ENCODE measurements at places on chromosomes 11 and 22.

GRCh38 chr11:23404225-23405160, 544.2 kb upstream of the CCDC179 start:
- DNase-seq = no peak

- DNase-seq = no peak
Observed at GRCh38 chr11:103633068-103633788, 403.2 kb upstream of the DDI1 start.

GRCh38 chr22:36029406-36029755, 757 bp upstream of the RBFOX2 start:
- no peak for DNase-seq

- no peak for DNase-seq
Observed at GRCh38 chr11:10122326-10123197, 171.5 kb downstream of the SBF2 start.

DNA sequence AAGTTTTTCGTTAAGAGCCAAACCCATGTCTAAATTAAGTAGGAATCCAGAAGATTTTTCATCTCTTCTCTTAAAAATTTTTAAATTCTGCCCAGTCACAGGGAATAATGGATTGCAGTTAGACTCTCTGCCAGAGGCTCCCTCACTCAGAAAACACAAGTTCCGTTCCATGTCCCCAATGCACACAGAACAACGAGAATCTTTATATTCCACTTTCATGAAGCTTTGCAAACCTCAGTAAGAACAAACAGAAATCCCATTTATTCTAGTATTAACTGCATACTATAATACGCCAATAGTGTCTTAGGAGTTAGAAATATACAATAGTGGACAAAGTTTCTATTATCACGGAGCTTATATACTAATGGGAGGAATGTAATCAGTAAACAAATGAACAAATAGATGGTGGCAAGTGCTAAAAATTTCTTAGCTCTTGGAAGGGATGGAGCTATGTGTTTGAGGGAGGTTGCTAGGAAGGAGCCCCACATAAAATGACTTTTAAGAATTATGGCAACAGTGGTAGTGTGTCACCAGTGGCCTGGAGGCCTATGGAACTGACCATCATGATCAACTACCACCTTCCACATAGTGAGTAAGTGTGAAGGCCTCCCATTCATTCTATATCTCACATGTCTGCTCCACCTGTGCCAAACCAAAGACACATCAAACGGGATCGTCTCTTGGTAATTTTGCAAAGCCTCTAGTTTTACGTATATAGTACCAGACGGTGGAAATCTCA, 24.9 kb downstream of the PICALM start:
- no peak for DNase-seq

- DNase-seq = no peak
Observed at GRCh38 chr11:133509924-133510697, 22.2 kb downstream of the OPCML start.

GRCh38 chr11:76648061-76648460, 22.5 kb downstream of the LRRC32 start:
- DNase-seq = no peak

GRCh38 chr22:39364714-39365491, 15.1 kb downstream of the SYNGR1 start:
- no peak for DNase-seq

DNA sequence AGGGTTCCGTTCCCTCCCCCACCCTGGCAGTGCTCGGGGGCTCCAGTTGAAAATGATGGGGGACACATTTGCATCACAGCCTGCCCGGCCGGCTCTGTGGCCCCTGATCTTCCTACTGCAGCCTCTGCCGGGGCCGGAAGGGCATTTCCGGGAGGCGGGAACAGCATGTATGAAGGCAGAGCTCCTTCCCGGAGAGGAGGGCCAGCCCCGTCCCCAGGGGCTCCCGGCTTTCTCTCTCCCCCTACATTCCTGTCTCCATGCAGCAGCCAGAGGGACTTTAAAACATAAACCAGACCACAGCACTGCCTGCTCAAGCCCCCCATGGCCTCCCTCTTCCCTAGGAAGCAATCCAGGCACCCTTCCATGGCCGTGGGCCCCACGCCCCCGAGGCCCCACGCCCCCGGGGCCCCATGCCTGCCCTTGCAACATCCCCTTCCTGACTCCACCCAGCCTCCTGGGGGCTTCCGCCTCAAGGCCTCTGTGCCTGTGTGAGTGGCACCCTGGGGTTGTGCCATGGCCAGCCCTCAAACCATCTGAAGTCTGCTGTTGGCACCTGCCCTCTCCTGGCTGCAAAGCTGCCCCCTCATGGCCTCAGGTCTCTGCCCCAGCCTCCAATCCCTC, 73.1 kb downstream of the CDKN1C start:
- peak; percentile 71 for DNase-seq
